ENCODE measurements at places on chromosomes 12 and 14.

DNA sequence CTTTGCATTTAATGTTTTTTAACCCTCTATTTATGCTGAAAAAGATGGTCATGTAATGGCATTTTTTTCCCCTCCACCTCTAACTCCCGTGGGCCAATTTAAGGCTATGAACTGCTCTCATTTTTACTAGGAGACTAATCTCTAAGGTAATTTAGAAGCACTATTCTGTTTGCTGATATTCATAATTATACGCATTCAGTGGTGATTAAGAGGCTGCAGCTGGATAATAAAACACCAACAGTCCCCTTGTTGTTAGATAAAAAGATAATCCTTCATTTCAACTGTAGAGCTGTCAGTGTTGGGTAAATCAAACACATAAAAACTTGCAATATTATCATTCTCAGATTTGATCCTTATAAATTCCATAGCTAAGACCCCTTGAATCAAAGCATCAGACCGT is 8.9 kb downstream of the MYO1H start:
- DNase-seq = no peak

- DNase-seq = peak; percentile 68
Measured at GRCh38 chr12:6827437-6827911, 733 bp upstream of the P3H3 start.

DNA sequence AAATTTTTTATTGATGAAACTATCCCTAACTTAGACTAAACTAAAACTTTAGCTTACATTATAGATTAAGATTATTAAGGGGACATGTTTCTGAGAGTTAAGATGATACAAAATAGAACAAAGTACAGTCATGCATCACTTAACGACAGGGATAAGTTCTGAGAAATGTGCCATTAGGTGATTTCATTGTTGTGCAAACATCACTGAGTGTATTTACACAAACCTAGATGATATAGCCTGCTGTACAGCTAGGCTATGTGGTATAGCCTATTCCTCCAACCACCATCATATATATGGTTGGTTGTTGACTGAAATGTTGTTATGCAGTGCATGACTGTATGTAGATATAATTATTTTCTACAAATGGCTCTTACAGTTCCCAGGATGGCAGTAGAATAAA is 46.5 kb downstream of the ATP6V1D start:
- DNase-seq = no peak

DNA sequence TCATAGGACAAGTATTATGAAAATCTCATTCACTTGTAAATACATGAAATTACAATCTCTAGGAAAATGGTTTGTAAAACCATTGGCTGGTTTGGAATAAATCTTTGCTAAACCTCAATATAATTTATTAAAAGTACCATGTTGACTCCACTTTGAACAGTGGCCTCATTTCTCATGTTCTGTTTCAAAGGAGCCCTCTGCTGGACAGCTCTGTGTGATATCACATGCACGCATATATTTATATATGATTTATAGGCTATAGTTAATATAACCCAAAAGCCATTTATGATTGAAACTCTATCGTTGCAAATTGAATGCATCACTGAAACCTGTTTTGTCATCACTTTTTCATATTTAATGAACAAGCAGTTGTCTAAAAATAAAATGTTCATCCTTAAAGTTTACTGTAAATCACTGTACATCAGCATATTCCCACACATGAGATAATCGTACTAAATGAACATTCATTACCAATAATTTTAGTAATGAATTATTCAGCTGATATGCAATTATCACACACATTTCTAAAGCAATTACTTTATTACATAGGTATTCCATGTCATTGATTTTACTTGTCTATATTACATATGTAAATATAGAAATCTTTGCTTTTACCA is 493.8 kb downstream of the NPAS3 start:
- peak; percentile 21 for DNase-seq

Measured in fibroblast of skin of left quadriceps (primary cell).